Left ventricle myocardium superior (tissue), 1 donor: ENCODE measurements at places on chromosomes 5 and 9. TPM values are rescaled to one million over a fixed set of nuclear protein-coding genes. Genes with fewer than 3 reads are reported as not detected.

DNA sequence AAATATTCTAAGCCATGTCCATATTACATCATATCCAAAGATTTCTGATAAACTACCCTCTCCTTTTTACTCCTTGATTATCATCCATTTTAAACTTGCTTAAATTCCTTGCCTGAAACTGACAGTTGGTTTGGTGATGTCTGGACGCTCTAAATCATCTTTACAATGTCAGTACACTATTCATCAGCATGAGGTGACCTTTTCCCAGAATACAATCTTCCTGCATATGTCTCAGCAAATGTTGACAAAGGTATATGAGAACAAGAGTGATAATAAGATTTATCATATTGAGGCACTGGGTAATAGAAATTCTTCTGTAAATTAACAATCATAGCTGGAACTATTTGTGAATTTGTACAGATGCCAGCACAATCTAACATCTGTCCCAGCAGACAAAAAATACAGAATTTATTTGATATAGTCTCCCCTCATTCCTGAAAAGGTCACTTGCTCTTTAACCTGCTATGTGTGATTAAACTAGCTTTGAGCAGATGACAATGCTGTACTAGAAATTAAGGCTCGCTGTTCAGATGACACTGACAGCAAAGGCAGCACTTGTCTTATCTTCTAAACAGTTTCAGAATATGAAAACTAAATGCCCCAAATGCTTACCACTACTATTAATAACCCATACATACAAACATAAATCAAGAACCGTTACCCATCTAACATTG is 32.2 kb downstream of the COX7C start:
- no peak for DNase-seq

DNA sequence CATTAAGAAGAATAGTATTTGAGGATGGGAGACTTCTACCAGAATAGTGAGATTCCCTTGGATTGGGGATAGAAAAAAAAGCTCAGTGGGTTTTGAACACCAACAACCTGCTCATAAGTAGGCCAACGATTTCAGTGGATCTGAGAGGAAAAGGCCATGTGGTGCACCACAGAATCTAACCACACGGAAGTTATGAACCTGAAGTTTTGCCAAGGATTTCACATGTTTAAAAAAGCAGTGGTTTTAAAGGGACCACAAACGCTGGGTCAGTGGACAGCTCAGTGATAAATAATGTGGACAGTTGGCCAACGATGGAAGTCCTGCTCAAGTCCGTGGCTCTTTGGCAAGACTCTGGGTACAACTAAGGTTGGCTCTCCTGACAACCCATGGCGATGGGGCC is 107.2 kb upstream of the TXNDC8 start:
- no peak for DNase-seq

- no peak for DNase-seq
These were observed 11.3 kb downstream of the STOM start for GRCh38 chr9:121358751-121359150.

DNA sequence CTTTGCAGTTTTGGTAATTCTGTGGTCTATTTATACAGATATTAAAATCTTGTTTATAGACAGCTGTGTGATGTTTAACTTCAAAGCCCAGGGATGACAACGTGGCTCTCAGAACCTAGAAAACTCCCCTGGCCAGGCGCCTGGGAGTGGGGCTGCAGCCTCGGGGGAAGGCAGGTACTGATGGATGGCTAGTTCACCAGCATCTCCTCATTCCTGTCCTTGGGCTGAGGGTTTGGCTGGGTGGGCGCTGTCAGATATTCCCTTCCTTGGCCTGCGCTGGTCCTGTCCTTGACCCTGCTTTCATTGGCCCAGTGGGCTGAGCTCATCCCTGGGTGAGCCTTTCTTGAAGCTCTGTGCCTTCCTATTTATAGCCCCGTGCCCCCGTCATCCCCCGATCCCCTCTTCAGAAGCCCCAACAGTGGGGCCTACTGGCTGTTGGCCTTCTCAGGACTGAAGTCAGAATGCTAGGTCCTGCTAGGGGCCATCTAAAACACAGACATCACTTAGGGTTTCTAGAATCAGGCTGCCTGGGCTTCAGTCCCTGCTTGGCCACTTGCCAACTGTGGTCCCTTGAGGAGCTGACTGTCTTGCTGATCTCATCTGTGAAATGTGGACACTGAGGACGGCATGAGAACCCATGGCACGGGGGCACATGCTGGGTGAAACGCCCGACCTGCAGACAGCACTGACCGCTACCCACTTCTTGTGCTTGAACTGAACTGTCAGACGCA is 20.9 kb downstream of the SH3GLB2 start:
- peak; percentile 67 for DNase-seq

- no peak for DNase-seq
These were observed 251.4 kb downstream of the GLIS3 start for GRCh38 chr9:4048441-4048840.

DNA sequence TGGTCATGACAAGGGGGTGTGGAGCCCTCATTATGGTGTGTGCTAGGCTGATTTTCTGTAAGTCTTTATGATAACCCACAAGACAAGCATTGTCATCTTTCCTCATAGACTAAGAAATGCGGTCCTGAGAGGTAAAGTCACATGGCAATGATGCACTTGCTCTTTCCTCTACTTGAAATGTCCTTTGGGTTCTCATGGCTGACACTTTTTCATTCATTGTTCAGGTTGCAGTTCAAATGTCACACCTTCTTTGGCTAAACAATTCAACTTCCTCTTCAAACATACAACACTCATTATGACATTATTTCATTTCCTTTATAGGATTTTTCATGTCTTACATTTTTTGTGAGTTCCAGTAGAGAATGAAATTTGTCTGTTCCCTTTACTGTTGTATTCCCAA is 323.6 kb upstream of the PRR16 start:
- DNase-seq: no peak

DNA sequence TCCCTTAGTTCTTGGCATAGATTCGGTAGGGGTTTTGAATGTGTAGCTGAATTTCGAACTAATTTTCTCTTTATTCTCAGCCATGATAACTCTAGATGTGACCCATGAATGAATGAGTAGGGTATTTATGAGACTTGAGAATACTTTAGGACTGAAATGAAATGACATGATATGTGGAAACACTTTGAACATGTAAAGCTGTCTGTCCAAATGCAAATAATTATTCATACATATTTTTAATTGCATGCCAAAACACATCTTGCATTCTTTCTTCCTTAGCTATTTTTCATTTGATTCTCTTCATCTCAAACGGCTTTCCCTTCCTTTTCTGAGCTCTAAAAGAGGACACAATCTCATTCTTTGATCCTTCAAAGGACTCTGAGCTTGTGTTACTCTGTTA is 3.4 kb downstream of the NNT start:
- DNase-seq: no peak

GRCh38 chr5:137236849-137237507 is 262.1 kb downstream of the SPOCK1 start:
- no peak for DNase-seq

GRCh38 chr5:134127376-134127861 is 12.9 kb downstream of the TCF7 start:
- DNase-seq: peak; percentile 76

DNA sequence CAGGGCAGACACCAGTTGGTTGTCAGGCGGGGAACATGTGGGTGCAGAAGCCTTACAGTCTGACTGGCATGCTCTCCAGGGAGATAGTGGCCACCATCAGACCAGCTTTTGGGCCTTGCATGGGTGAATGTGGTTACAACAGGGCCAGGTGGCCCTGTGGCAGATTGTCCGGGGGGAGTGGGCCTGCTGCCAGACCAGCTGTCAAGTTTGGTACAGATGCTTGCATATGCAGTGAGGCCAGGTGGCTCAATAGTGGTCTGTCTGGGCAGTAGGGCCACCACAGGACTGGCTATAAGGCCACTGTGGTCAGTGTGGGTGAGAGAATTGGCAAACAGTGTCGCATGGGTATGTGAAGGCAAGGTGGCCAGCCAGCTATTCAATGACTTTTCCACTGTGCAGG is 148.7 kb downstream of the FAM174A start:
- DNase-seq: no peak

DNA sequence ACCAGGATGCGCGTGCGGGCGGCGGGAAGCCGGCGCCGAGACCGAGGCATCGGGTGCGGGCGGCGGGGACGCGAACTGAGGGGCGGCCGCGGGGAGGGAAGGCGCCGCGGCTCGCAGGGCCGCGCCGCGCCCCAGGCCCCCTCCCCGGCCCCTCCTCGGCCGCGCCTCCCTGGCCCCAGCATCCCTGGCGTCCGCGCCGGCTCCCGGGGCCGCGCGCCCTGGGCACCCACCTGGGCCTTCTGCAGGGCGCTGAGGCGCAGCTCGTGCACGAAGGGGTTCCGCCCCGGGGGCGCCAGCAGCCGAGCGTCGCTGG is 324 bp downstream of the LPCAT1 start:
- no peak for DNase-seq

- DNase-seq: no peak
These were observed 130.9 kb upstream of the RASA1 start for GRCh38 chr5:87136733-87137132.

DNA sequence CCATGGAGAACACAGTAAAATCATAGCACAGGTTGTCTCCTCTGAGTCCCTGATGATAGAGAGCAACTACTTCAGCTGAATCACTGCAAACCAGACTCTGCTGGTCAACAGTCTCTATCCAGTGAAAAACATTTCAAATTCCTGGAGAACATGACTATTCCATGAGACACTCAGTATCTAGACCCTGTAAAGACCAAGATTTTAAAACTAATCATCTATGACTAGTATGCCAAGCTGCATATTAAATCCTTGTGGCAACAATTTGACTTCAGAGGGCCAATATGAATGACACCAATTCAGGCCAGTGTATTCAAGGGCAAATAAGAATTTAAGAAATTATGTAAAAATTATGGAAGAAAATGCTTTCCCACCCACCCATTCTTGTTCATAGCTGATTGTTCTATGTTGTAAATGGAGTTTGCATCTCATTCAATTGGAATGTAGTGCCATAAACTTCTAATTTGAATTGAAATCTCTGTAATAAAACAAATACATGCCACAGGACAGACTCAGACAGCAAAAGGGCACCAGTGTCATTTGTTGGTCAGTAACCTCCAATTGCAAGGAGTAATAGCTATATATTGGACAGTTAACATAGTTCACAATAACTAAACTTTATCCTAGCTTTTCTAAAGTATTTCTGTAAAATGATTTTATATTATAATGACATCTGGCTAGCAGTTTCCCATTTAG is 80.1 kb upstream of the LPAR1 start:
- DNase-seq: no peak

- no peak for DNase-seq
These were observed 178.4 kb downstream of the TTLL11 start for GRCh38 chr9:121914604-121915303.

- DNase-seq: no peak
These were observed 31.7 kb downstream of the ADRB2 start for GRCh38 chr5:148858106-148858505.

GRCh38 chr9:119020284-119020683 is 349.0 kb downstream of the BRINP1 start:
- peak; percentile 28 for DNase-seq

- no peak for DNase-seq
These were observed 18.3 kb upstream of the STOM start for GRCh38 chr9:121388140-121388905.

GRCh38 chr9:127612939-127613582 is 984 bp downstream of the STXBP1 start:
- DNase-seq: peak; percentile 85

DNA sequence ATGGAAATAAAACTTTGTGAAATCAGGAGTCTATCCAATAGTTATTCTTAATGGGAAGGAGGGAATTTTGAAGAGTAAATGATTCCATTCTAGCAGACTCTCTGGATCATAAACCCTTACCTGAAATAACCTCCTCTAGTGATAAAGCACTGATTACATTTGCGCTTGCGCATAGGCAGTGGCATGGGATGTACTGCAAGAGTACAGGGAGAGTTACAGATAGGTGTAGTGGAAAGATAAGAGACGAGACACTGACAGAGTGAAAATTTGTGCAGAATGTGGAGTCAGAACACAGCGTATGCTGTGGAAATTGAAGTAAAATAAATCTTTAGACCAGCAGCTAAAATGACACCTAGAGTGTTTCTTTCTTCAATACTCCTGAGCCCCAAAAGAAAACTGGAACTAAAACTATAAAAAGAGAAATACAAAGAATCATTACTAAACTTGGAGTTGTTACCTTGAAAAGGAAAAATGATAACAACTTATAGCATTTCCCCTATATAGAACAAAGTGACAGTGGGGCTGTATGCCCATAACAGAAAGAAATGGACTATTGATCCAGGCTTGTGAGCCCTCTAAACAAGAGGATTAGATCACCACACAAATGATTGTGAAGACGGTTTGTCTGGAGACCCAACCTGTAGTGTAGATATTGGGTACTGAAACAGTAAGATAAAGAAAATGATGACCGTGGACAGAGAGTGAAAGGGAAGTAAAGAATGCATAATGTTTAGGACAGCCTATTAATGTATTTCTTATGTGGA is 1471.2 kb upstream of the NUDT12 start:
- no peak for DNase-seq

- no peak for DNase-seq
These were observed 127.2 kb upstream of the SLC30A5 start for GRCh38 chr5:68966596-68966995.

DNA sequence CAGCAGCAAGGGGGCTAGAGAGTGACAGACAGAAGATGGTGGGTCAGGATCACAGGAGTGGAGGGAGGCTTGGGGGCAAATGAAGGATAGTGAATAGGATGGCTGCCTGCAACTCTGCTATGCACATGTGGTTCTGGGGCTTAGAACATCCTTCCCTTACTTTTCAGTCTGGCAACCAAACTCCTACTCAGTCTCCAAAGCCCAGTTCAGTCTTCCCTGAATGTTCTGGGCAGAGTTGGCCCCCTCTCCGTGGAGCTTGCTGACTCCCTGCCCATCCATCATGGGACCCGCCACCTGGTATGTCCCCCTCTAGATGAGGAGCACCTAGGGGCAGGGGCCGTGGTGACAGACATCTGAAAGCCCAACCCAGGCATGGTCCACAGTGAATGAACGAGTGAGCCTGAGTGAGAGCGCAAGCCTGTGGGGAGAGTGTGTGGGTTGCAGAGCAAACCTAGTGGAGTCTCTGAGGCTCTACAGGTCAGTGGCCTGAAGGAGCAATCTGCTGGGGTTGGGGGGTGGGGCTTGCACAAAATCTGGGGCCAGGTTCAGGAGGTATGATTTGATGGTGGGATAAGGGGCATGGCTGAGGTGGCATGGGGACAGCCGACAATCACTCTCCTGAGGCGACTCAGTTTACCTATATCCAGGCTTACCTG is 180.6 kb downstream of the FGF18 start:
- no peak for DNase-seq

- no peak for DNase-seq
These were observed 514.1 kb upstream of the MEF2C start for GRCh38 chr5:89397096-89397495.

GRM6 gene
- not detected for total RNA-seq

MCIDAS gene
- not detected for total RNA-seq

MARCOL gene
- total RNA-seq: not detected

DBH gene
- not detected for total RNA-seq

NOTCH1 gene
- total RNA-seq: 15.4 TPM

FCHSD1 gene
- total RNA-seq: 3.7 TPM

POLR3G gene
- total RNA-seq: 1.5 TPM

PCDHGC3 gene
- total RNA-seq: 13.4 TPM

INIP gene
- total RNA-seq: 15.1 TPM

RANBP3L gene
- total RNA-seq: 0.50 TPM

TRIP13 gene
- 0.32 TPM for total RNA-seq
